ENCODE measurements at places on chromosomes 12 and 14. TPM values are rescaled to one million over a fixed set of nuclear protein-coding genes. Genes with fewer than 3 reads are reported as not detected.

Gene RBP5
- 2.4 TPM for polyA plus RNA-seq

Gene AMHR2
- 0.09 TPM for polyA plus RNA-seq

Gene C12orf75
- polyA plus RNA-seq = 4.9 TPM

Gene CHFR
- 16.8 TPM for polyA plus RNA-seq

Gene NRL
- 1.8 TPM for polyA plus RNA-seq

Gene IFI27L1
- 12.2 TPM for polyA plus RNA-seq

Gene NPFF
- polyA plus RNA-seq = not detected

Gene FGF6
- polyA plus RNA-seq = 58.5 TPM

Gene STYK1
- polyA plus RNA-seq = 0.13 TPM

Gene OTX2
- polyA plus RNA-seq = not detected

Gene LALBA
- not detected for polyA plus RNA-seq

Gene RNASE7
- 0.09 TPM for polyA plus RNA-seq

Gene PPM1H
- 3.1 TPM for polyA plus RNA-seq

Gene NEUROD4
- polyA plus RNA-seq = not detected

Gene ASCL1
- polyA plus RNA-seq = not detected

Gene NTN4
- 43.1 TPM for polyA plus RNA-seq

Gene RGS6
- 6.0 TPM for polyA plus RNA-seq

Gene KIF5A
- 0.03 TPM for polyA plus RNA-seq

Gene LIN7A
- polyA plus RNA-seq = 2.3 TPM

Gene MOK
- 8.6 TPM for polyA plus RNA-seq

Gene MYF5
- 25.0 TPM for polyA plus RNA-seq

Gene SIX6
- 0.08 TPM for polyA plus RNA-seq

Gene CCDC38
- 0.62 TPM for polyA plus RNA-seq

Gene ANO2
- polyA plus RNA-seq = 4.0 TPM

Gene REP15
- polyA plus RNA-seq = 0.90 TPM

Gene SPTB
- 178 TPM for polyA plus RNA-seq

Gene SMIM41
- polyA plus RNA-seq = 0.18 TPM

Gene LRFN5
- polyA plus RNA-seq = 7.0 TPM
